ENCODE measurements at places on chromosomes 7 and 10.

DNA sequence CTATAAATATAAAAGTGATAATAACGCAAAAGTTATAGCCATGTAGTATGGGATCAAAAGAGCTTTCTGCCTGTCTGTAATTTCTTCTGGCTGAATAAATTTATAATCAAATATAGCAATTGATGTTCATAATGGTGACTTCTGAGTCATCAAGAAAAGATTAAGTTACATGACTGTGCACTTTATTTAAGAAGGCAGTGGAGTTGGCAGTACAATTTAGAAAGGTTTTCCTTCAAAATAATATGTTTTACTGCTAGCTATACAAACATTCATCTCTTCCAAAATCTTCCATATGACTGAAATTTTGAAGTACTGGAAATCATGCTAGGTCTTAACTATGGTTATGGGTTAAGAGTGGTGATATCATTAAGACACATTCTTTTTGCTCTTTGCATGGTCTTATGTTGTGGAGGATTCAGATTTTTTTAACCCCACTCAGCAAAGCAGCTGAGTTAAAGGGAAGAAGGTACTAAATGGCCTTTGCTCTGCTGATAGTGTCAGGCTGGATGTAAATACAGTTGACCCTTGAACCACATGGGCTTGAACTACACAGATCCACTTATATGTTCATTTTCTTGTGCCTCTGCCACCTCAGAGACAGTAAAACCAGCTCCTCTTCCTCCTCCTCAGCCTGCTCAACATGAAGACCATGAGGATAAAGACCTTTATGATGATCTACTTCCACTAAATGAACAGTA, 323.6 kb downstream of the BBS9 start:
- no peak for DNase-seq

DNA sequence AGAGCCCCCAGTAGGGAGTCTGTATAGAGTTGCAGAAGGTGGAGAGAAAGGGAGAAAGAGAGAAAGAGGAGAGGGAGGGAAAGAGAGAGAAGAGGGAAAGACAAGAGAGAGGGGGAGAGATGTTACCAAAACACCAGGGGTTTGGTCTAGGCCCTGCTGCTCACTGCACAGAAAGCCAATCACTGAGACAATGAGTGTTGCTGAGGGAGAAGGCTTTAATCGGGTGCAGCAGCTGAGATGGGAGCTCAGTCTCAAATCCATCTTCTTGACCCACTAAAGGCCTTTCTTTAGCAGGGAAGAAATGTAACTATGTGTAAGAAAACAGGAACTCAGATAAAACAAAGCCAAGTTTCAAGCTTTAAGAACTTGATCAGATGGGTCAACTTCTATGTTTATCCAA, 198.2 kb upstream of the FOXK1 start:
- no peak for DNase-seq

DNA sequence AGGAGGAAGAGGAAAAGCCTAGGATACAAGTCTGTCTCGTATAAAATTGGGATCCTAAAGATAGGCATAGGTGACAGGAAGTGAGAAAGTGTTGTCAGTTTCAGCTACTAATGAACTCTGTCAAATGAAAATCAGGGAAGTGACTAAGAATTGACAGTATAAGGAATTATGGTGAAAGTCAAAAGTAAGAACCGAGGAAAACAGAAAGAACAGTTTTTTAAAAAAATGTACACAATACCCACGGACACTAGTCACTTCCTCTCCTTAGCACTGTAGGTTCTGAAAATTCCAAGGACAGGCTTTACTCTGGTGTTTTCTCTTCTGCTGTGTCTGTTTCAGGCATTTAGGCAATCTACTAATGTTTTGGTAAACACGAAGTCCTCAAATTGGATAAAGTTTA, 42.3 kb downstream of the ATAD1 start:
- DNase-seq: no peak

DNA sequence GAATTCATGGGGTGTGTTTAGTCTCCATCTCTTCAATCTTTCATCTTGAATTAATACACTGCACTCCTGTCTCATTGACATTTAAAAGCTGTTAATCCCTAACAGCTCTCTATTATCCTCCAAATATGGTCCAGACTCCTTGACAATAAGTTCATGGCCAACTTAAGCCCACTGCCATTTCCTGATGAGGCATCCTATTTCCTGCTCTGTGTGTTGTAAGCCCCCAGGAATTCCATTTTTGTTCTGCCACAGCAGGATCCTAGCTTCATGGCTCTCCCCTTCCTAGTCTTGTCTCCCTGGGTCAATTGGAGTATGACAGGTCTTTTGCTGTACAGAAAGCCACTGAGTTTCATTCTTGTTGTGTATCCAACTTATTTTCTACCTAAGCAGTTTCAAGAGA, 218.8 kb downstream of the OTUD1 start:
- no peak for DNase-seq

DNA sequence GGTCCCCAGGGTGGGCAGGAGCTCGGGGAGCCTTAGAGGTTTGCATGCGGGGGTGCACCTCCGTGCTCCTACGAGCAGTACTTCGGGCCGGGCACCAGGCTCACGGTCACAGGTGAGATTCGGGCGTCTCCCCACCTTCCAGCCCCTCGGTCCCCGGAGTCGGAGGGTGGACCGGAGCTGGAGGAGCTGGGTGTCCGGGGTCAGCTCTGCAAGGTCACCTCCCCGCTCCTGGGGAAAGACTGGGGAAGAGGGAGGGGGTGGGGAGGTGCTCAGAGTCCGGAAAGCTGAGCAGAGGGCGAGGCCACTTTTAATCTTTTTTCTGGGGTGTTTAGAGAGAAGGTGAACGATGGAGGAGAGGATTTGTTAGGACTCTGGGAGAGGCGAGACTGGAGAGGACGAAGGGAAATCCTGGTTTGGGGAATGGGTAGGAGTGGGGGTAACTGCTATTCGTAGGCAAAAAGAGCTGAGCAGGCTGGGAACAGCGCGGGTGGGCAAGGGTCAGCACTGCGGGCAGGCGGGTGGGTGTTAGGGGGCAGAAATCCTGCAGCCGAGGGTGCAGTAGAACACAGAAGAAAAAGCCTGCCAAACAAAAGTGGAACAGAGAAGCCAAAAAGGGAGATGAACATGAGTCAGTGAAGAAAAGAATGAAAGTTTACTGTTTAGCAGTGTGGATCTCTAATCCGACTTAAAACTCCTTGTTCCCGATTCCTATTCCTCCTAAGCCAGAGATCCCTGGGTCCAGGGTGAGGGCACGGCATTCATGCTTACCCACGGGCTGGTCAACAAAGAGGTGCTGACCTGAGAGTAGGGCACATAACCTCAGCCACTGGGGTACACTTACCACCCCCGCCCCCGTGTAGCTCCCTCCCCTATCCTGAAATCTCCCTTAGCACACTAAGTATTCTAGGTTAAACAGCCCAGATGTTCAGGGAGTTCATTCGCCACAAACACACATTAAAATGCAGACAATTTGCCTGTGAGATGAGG, 26.9 kb downstream of the PRSS2 start:
- no peak for DNase-seq

DNA sequence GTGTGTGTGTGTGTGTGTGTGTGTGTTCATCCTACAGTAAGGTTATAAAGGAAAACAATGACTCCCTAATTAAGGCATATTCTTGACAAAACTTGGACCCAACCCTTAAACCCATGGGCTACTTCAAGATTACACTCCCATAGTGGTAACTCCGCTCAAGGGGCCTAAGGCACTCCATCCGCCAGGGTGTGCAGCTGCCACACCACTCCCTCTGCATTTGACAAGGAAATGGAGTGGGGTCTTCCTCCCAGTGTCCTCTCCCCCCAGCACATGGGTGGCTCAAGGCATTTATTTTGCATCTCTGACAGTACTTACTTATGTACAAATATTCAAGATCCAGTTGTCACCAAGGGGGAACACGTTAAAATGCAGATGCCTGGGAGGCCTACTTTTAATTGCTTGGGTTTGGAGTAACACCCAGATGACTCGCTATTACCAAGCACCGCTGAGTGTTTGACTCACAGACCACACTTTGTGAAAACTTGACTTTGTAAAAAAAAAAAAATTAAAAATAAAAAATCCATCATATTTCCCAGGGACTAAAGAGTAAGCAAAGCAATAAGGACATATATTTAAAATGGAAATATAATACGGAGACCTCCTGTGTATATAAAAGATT, 53.0 kb upstream of the AGR3 start:
- DNase-seq: no peak

GRCh38 chr7:80922253-80923049, 3.6 kb upstream of the SEMA3C start:
- no peak for DNase-seq

GRCh38 chr7:67593794-67594193, 597.2 kb downstream of the TYW1 start:
- DNase-seq: no peak

DNA sequence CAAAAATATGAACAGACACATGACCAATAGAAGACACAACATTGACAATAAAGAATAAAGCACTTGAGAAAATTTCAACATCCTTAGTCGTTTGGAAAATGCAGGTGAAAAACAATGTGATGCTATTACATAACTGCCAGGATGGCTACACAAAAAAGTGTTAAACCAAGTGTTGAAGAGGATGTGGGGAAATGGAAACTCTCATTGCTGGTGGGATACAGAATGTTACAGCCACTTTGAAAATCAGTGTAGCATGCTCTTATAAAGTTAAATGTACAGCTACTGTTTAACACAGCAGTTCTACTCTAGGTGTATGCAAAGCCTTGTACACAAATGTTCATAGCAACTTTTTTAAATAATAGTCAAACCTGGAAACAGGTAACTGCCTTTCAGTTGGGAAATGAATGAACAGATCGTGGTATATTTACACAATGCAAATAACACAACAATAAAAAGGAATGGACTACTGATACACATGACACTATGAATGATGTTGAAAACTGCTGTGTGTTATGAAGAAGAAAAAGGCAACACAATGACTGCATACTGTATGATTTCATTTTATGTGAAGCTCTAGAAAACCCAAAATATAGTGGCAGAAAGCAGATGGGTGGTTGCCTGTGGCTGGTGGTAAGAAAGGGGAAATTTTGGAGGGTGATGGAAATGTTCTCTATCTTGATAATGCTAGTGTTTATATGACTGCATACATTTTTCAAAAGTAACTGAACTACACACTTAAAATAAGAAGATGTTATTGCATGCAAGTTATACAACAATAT, 102.2 kb upstream of the VIPR2 start:
- DNase-seq: no peak

DNA sequence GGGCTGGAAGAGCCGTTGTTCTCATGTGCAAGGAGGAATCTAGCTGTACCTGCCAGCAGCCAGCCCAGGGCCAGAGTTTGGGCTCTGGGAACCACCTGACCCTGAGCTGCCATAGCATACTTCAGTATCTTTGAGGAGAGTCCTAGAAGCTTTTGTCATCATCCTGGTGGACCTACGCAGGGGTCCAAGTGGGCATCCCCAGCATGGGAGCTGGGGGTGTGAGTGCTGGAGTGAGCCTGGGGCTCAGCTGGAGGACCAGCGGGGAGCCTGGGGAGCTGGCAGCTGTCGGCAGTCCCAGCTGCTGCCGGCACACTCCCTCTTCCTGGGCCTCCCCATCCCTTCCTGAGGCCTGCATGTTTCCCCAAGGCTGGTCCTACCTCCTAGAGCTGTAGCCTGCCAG, 32.5 kb downstream of the C10orf105 start:
- no peak for DNase-seq

DNA sequence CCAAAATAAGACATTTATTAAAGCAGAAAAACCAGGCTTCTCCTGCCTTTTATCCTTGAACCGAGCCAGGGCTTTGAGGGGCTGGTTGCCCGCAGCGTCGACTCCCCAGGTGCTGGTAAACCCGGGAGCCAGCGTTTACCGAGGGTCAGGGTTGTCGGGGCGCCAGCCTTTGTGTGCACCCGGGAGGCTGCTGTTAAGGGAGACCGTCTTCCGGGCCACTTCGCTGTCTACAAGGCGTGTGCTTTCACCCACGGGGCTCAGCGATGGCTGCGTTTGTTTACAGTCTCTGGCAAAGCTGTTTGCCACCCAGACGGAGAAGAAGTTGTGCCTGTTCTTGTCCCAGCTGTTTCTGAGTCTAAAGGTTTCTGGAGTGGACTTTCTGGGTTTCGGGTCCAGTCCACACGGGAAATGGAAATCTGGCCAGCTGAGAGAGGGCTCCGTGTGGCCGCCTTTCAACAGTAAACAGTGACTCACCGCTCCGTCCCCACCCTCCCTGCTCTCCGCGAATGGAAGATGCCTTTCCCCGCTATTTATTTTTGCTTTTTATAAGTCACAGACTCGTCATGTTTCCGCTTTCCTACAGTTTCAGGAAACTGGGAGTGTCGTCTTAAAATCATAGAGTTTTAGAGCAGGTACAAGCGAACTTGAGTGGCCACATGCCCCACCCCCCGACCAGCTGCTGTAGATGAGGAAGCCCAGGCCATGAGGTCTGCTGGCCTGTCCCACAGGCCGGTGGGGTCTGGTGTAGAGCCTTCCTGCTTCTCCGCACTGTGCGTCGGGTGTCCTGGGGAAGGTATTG, 2.2 kb downstream of the MAFK start:
- DNase-seq: peak; percentile 49

DNA sequence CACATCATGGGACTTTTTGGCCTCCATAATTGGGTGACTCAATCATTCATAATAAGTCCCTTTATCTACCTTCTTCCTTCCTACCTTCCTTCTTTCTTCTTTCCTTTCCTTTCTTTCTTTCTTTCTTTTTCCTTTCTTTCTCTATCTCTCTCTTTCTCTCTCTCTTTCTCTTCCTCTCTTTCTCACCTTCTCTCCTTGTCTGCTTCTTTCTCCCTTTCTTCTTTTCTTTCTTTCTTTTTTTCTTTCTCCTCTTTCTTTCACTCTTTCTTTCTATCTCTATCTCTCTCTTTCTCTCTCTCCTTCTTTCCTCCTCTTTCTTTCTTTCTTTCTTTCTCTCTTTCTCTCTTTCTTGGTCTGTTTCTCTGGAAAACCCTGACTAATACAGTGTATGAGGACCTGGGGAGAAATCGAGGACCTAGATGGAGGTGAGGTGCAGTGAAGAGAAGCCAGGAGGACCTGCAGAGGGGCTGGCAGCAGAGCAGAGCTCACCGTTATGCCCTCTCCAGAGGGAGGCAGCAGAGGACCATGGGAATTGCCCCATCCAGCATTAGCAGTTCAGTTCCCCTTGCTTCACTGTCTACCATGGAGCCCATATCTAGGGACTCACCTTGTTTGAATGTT, 52.7 kb upstream of the BTRC start:
- no peak for DNase-seq

DNA sequence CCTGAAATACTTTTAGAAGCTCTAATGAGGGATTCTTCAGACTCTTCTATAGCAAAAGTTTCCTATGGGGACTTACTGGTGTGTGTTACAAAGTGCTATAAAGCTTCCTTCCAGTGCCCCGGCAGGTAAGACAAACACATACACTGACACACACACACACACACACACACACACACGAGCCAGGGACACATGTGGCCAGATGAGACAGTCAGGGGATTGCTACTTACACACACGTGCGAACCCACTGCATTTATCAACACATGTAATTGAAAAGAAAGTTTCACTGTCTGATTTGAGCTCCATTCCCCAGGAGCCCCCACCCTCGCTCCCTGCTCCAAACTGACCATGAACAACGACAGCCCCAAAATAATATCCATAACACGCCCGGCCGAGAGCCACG, 119.8 kb downstream of the PRPF18 start:
- no peak for DNase-seq

DNA sequence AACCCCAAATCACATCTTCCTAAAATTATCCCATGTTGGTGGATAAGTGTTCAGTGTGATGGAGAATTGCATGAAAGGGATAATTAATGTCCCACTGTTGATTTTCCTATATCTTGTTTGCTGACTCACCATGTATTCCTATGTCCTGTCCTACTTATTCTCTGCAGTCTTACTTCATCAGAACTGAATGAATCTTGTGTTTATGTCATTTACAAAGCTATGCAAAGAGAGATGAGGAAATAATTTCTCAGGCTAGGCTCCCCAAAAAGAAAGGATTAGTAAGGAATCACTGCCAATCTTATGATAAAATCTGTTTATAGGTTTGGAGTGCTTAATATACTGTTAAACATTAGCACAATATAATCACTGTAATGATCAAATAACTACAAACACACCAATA, 360.8 kb downstream of the CRPPA start:
- DNase-seq: no peak

All from activated CD4-positive, alpha-beta T cell treated with anti-CD3 and anti-CD28 coated beads for 1 hour (primary cell).